ENCODE measurements at places on chromosomes 16 and 17.

DNA sequence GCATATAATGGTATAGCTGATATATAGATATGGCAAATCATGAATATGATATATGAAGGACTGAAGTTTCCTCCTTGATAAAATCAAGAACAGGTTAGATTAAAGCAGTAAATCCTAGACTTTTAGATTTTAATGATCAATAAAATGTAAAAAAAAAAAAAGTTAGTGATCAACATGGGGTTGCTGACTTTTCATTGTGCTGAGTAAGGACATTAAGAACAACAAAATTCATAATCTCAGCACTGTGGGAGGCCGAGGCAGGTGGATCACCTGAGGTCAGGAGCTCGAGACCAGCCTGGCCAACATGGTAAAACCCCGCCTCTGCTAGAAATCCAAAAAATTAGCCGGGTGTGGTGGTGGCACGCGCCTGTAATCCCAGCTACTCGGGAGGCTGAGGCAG lies 10.4 kb upstream of the CHD3 start:
- no peak overlapping the region for H3K4me3 ChIP-seq
- H3K36me3 ChIP-seq, result peaks cover 8% of the 10 kb centered on the region
- DNase-seq, result no peak
- H3K27ac ChIP-seq, result no peak overlapping the region
- peaks cover 14% of the 10 kb centered on the region for H3K4me1 ChIP-seq

- H3K4me1 ChIP-seq, result peaks cover 4% of the 10 kb centered on the region
- no peaks in the 10 kb centered on the region for H3K27me3 ChIP-seq
- no peak overlapping the region for H3K4me3 ChIP-seq
- no peak overlapping the region for H3K27ac ChIP-seq
- no peaks in the 10 kb centered on the region for H3K36me3 ChIP-seq
- no peak for DNase-seq
Observed at GRCh38 chr17:41567317-41567716, 4.5 kb downstream of the KRT9 start.

DNA sequence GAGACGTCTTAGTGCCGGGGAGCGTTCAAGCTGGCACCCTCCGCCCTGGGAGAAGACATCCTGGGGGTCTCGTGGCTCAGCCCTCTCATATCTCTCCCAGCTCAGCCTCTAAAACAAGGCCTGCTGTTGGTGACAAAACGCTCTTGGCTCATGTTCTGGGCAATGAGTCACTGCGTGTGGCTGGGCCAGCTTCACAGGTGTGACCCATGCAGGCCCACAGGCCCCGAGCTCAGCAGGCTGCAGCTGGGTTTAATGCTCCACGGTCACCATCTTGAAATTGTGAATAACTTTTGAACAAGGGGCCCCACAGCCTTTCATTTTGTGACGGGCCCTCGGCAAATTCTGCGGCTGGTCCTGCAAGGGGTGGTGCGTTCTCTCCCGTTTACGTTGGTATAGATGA lies 22.4 kb downstream of the GAA start:
- H3K27ac ChIP-seq, result peak overlapping the region; percentile 49
- H3K4me1 ChIP-seq, result peaks cover 9% of the 10 kb centered on the region
- H3K27me3 ChIP-seq, result no peaks in the 10 kb centered on the region
- H3K36me3 ChIP-seq, result no peaks in the 10 kb centered on the region
- H3K4me3 ChIP-seq, result no peak overlapping the region
- DNase-seq, result no peak

DNA sequence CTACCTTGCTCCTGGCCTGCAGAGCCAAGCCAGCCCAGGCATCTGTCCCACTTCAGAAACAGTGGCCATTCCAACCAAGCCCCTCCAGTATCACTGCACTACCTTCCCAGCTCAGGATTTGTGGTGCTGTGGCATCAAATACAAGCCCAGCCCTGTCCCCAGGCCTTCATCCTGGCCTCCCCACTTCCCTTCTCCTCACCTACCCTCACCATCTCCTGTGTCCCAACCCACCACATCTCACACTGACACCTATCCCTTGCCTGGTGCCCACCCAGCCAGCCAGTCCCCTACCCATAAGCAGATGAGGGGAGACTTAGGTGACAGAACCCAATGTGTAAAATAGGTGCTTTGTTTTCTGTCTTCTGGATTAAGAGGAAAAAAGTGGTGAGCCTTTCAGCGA lies 66.0 kb upstream of the CDH5 start:
- peaks cover 9% of the 10 kb centered on the region for H3K27me3 ChIP-seq
- H3K4me1 ChIP-seq, result no peaks in the 10 kb centered on the region
- no peak for DNase-seq
- H3K36me3 ChIP-seq, result no peaks in the 10 kb centered on the region
- no peak overlapping the region for H3K4me3 ChIP-seq

GRCh38 chr16:69302301-69302700 lies 8.8 kb upstream of the VPS4A start:
- H3K4me1 ChIP-seq, result no peaks in the 10 kb centered on the region
- DNase-seq, result no peak
- H3K27ac ChIP-seq, result no peak overlapping the region
- H3K36me3 ChIP-seq, result peaks cover 7% of the 10 kb centered on the region

GRCh38 chr17:77321649-77322513 lies 181.1 kb downstream of the SEC14L1 start:
- peak overlapping the region; percentile 95 for H3K27ac ChIP-seq
- peaks cover 20% of the 10 kb centered on the region for H3K36me3 ChIP-seq
- H3K27me3 ChIP-seq, result no peaks in the 10 kb centered on the region
- H3K4me3 ChIP-seq, result peak overlapping the region; percentile 72

DNA sequence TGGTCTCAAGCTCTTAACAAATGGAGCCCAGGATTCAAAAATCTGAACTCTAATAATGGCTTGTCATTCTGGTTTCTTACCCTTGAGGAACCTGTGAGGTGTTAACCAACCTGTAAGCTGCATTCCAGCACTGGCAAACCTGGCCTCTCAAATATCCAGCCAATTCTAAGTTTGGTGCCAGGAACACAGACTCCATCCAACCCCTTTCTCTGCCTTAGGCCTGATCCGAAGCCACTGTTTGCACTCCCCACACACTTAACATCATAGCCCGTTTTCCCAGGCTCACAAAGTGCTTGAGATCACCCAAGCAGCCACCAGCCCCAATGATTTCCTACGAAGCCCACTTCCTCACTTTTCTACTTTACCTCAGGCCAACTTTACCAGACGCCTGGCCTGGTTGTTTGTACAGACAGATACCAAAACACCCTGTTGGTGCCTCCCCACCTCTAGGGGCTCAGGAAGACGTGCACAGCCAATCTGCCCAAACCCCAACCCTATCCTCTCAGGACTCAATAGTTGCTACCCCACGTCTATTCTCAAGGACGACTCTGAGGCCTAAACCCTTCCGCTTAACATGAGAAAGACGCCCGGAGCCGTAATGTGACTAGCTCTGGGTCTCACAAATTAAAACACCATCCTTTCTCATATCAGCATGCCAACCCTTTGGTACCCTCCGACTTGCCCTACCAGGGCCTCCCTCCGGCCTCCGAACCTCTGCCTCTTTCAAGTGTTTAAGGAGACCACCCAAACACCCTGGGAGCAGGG lies 3.2 kb upstream of the PER1 start:
- H3K27ac ChIP-seq, result peak overlapping the region; percentile 98
- no peak for DNase-seq
- H3K4me3 ChIP-seq, result peak overlapping the region; percentile 100
- peaks cover 42% of the 10 kb centered on the region for H3K4me1 ChIP-seq

- no peak overlapping the region for H3K27ac ChIP-seq
- no peak overlapping the region for H3K4me3 ChIP-seq
- H3K36me3 ChIP-seq, result no peaks in the 10 kb centered on the region
- H3K4me1 ChIP-seq, result no peaks in the 10 kb centered on the region
- DNase-seq, result no peak
- H3K27me3 ChIP-seq, result peaks cover 5% of the 10 kb centered on the region
Observed at GRCh38 chr16:57307365-57307764, 22.9 kb upstream of the PLLP start.

DNA sequence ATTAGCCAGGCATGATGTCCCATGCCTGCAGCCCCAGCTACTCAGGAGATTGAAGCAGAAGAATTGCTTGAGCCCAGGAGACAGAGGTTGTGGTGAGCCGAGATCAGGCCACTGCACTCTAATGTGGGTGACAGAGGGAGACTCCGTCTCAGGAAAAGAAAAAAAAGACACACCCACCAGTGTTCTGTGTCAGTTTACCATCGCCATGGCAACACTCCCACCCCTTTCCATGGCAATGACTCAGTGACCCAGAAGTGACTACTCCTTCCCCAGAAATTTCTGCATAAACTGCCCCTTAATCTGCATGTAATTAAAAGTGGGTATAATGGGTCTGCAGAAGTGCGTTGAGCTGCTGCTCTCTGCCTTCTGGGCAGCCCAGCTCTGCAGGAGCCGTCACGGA lies 4.0 kb upstream of the ZC3H18 start:
- no peak overlapping the region for H3K27ac ChIP-seq
- H3K27me3 ChIP-seq, result no peaks in the 10 kb centered on the region
- H3K36me3 ChIP-seq, result no peaks in the 10 kb centered on the region
- no peak overlapping the region for H3K4me3 ChIP-seq

DNA sequence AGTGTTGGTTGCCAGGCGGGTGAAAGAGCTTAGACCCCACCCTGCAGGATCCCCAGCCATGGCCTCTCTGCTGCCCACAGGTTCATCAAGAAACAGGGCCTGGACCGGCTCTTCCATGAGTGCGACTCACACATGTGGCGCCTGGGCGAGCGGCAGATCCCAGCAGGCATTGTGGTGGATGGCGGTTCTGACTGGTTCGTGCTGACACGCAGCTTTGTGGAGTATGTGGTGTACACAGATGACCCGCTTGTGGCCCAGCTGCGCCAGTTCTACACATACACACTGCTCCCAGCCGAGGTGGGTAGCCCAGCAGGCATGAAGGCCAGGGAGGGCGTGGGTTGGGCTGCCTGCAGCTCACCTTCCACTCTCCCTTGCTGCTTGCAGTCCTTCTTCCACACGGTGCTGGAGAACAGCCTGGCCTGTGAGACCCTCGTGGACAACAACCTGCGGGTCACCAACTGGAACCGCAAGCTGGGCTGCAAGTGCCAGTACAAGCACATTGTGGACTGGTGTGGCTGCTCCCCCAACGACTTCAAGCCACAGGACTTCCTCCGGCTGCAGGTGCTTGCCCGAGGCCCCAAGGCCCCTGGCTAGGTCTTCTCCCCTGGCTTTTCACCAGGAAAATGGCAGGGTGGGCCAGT lies 9.9 kb downstream of the XYLT2 start:
- H3K4me1 ChIP-seq, result no peaks in the 10 kb centered on the region
- H3K36me3 ChIP-seq, result peaks cover 43% of the 10 kb centered on the region
- H3K27ac ChIP-seq, result no peak overlapping the region
- H3K27me3 ChIP-seq, result no peaks in the 10 kb centered on the region
- DNase-seq, result no peak

Data from keratinocyte (primary cell).